ENCODE measurements at places on chromosomes 16 and 17. TPM values are rescaled to one million over a fixed set of nuclear protein-coding genes. Genes with fewer than 3 reads are reported as not detected.
A peak's percentile ranks its signal among the peaks of the same experiment; 100 is the strongest.

NAE1 gene
- total RNA-seq, result 20.4 TPM

KRTAP17-1 gene
- not detected for total RNA-seq

HS3ST4 gene
- total RNA-seq, result not detected

AANAT gene
- total RNA-seq, result not detected

P2RX1 gene
- total RNA-seq, result 41.8 TPM

USP43 gene
- total RNA-seq, result 5.7 TPM

HLF gene
- 1.6 TPM for total RNA-seq

DNA sequence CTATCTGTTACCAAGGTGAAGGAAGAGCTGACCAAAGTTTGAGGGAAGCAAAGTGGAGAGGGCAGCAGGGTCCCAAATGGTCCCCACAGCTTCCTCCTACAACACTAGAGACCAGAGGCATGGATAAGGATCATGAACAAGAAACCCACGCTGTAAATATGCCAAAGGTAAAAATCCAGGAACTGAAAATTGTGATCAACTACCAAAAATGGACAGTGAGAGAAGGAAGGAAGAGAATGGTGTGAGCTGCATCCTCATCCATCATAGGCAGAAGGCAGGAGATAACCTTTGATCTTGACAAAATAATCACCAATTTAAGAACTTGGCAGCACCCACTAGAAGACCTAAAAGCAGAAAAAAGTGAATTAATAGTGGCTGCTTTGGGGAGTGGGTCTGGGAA lies 66.2 kb downstream of the CYTH1 start:
- no peaks in the 10 kb centered on the region for H3K27me3 ChIP-seq
- H3K4me3 ChIP-seq, result no peak overlapping the region
- no peak overlapping the region for H3K27ac ChIP-seq
- no peak for DNase-seq
- no peaks in the 10 kb centered on the region for H3K36me3 ChIP-seq

DNA sequence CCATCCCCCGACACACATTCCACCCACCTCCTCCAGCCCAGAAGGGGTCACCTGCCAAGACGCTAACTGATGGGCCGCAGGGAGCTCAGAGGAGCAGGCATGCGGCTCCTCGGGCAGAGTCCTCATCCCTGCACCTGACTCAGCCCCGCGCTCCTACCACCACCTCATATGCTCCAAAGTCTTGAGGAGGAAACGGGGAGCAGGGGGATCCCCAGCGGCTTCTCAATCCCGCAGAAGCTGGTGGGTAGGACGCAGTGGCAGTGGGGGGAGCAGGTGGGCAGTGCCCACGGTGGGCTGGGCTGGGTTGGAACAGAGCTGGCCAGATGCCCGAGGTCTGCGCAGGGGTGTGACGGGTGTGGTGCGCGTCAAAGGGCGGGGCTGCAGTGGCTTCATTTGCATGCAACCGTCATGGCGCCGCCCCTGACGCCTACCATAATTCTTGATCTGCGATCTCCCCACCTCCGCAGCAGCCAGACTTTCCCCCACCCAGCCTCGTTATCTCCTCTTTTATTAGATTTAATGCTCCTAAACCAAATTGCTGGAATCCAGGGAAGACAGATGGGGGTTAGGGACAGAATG lies 39.0 kb upstream of the EMP2 start:
- no peaks in the 10 kb centered on the region for H3K27me3 ChIP-seq
- H3K27ac ChIP-seq, result no peak overlapping the region
- no peaks in the 10 kb centered on the region for H3K4me1 ChIP-seq
- H3K36me3 ChIP-seq, result no peaks in the 10 kb centered on the region

DNA sequence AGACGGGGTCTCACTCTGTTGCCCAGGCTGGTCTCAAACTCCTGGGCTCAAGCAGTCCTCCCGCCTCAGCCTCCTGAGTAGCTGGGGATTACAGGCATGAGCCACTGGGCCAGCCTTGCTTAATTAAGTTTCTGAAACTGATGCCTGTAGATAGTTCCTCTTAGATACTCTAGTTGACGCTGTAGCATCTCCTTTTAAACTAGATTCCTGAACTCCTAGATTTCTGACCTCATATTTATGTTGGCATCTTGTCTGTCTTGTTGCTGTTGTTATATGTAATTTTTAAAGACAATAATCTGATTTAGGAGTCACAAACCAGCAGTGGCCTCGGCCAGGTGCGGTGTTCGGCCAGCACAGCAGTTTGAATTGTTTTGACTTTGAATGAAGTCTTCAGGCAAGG lies 37.5 kb downstream of the DHRS7B start:
- no peaks in the 10 kb centered on the region for H3K27me3 ChIP-seq
- no peaks in the 10 kb centered on the region for H3K36me3 ChIP-seq
- H3K4me1 ChIP-seq, result no peaks in the 10 kb centered on the region
- H3K4me3 ChIP-seq, result no peak overlapping the region
- DNase-seq, result no peak

- no peaks in the 10 kb centered on the region for H3K27me3 ChIP-seq
- H3K4me3 ChIP-seq, result no peak overlapping the region
- no peak for DNase-seq
- H3K36me3 ChIP-seq, result no peaks in the 10 kb centered on the region
- H3K4me1 ChIP-seq, result no peaks in the 10 kb centered on the region
- H3K27ac ChIP-seq, result no peak overlapping the region
Measured at GRCh38 chr17:33651686-33652085, 358.6 kb upstream of the ASIC2 start.

DNA sequence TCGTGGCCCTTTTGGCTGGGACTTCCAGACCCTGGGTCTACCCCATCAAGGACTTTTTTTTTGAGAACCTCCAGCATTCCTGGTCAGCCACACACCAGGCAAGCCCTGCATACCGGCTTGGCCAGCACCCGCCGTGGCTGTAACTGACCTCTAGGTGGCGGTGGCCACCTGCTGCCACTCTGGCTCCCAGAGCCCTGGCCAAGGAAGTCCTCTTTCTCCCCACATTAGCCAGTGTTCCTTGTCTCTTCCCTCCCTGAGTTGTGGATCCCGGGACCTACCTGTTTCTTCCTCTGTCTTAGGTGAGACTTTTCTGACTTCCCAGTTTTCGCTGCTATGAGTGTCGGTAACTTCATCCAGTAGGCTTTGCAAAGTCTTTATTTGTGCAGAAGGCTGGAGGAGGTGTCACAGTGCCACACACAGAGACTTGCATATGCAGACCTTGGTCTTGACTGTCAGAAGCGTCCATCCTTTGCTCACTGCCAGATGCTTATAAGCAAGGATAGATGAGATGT lies 348.3 kb downstream of the CPPED1 start:
- peak; percentile 81 for DNase-seq
- H3K27me3 ChIP-seq, result no peaks in the 10 kb centered on the region

DNA sequence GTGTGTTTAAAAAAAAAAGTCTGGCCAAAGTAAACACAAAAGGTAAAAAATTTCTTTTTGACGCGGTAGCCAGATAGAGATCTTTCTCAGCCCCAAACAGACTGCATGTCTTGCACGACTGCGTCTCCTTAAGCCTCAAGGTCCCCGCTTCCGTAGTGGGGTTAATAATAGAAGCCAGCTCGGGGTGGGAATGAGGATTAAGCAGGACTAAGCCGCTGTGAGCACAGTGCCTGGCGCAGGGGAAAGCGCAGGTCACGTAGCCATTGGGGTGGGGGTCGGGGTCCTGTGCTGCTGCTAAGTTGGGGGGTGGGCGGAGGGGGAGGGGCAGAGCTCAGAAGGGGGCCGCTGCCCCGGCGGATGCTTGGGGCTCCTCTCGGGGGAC lies 521 bp downstream of the GGA2 start:
- no peaks in the 10 kb centered on the region for H3K36me3 ChIP-seq
- peak overlapping the region; percentile 96 for H3K4me3 ChIP-seq
- peaks cover 4% of the 10 kb centered on the region for H3K4me1 ChIP-seq
- no peaks in the 10 kb centered on the region for H3K27me3 ChIP-seq

DNA sequence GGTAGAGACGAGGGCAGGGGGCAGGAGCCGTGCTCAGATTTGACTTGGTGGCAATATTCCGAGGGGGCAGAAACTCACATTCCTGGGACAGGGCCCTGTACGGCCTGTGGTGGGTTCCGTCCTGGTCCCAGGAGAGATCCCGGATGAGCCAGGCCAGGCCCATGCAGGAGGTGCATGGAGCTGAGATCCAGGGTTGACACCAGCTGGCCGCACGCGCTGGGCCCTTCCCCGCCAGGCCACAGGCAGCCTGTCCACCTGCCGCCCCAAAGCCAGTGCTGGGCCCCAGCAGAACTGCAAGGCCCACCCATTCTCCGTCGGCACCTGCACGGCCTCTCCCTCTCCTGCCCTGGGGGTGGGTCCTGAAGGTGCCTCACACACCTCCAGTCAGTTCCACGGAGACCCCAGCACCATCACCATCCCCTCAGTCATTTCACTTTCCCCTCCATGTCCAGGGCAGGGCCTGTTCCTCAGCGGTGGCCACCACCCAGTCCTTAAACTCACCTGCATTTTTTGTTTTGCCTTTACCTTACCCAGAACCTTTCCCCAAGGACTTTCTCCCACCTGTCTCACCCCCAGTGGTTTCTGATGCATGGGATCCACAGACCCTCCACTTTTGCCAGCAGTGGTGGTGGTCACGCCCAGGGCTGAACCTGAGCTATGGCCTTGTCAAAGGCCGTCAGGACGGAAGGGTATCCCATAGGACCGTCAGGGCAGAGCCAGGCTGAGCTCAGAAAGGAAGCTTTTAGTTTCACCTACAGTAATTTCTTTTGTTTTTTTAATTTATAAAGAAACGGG lies 25.1 kb upstream of the CDH15 start:
- no peaks in the 10 kb centered on the region for H3K36me3 ChIP-seq
- no peaks in the 10 kb centered on the region for H3K4me1 ChIP-seq
- no peak overlapping the region for H3K27ac ChIP-seq
- no peak overlapping the region for H3K4me3 ChIP-seq

GRCh38 chr16:5428932-5429331 lies 331.3 kb upstream of the EEF2KMT start:
- no peak overlapping the region for H3K4me3 ChIP-seq
- no peak overlapping the region for H3K27ac ChIP-seq
- no peaks in the 10 kb centered on the region for H3K27me3 ChIP-seq
- no peak for DNase-seq

DNA sequence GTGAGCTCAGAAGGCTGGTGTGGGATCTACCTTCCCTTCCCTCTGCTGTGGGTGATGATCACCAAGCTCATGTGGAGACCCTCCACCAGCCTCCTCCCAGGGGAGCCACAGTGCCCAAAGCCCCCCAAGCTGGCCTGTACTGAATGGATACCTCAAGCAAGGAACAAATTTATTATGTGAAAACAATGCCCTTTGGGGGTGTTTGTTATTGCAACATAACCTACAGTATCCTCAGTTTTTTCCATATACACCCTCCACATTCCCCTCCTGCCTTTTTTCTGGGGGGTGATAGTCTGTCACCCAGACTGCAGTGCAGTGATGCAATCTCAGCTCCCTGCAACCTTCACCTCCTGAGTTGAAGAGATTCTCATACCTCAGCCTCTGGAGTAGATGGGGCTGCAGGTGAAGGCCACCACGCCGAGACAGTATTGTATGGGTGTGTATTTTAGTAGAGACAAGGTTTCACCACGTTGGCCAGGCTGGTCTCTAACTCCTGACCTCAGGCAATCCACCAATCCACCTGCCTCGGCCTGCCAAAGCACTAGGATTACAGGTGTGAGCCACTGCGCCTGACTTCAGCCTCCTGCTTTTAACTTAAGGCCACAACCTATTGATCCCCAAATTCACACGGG lies 215.9 kb downstream of the CPPED1 start:
- no peaks in the 10 kb centered on the region for H3K4me1 ChIP-seq
- H3K27me3 ChIP-seq, result no peaks in the 10 kb centered on the region
- H3K27ac ChIP-seq, result no peak overlapping the region
- H3K36me3 ChIP-seq, result no peaks in the 10 kb centered on the region
- no peak overlapping the region for H3K4me3 ChIP-seq

Measured in pancreas (tissue), 10 donors.